ENCODE measurements at places on chromosomes 4 and X.
A peak's percentile ranks its signal among the peaks of the same experiment; 100 is the strongest.

- no peak for DNase-seq
Measured at GRCh38 chrX:21745756-21746155, 12.2 kb downstream of the SMPX start.

GRCh38 chr4:170270628-170271027, 180.9 kb upstream of the AADAT start:
- no peak for DNase-seq

DNA sequence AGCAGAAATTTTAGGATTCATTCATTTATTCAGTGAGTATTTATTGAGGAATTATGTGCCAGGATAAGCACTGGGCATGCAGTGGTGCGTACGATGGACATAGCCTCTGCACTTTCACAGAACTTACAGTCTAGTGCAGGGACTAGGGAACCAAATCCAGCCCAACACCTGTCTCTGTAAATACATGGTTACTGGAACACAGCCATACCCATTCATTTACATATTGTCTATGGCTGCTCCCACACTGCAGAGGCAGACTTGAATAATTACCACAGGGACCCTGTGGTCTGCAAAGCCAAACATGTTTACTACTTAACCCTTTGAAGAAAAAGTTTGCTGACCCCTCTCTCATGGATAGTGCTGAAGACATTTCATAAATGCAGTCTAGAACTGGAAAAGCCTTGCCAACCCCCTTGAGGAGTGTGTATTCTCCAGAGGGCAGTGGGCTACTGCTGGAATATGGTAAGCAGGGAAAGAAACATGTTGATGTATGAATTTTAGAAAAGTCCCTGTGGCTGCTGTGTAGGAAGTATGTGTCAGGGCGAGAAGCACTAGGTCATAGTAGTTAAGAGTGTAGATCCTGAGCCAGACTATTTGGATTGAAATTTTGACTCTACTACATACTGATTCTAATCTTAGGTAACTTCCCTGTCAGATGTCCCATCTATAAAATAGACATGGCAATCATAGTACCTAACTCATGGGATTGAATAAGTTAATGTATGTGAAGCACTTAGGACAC, 75.5 kb downstream of the GALNT7 start:
- no peak for DNase-seq

- no peak for DNase-seq
Measured at GRCh38 chrX:23435575-23435974, 100.9 kb downstream of the PTCHD1 start.

GRCh38 chr4:24274381-24274941, 309.9 kb downstream of the DHX15 start:
- no peak for DNase-seq

- DNase-seq, result no peak
Measured at GRCh38 chrX:29318012-29318411, 730.8 kb downstream of the IL1RAPL1 start.

- no peak for DNase-seq
Measured at GRCh38 chrX:77505227-77505626, 58.0 kb downstream of the FGF16 start.

GRCh38 chr4:52665592-52665991, 6.5 kb upstream of the USP46 start:
- DNase-seq, result no peak

DNA sequence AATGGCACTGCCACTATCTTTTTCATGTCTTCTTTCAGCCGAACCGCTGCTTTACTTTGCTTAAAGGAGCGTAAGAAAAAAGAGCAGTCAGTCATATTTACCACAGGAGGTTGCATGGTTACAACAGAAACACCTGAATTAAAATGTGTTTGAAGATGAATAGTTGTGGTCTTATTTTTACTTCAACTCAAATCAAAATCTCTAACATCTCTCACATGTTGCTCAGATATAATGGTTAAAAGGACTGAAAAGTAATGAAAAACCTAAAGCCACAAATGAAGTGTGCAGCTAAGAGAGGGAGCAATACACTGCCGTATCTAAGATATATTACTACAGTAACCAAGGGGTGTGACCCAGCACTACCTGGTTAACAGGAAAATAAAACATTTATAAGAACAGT, 27.4 kb downstream of the FAM13A start:
- peak; percentile 53 for DNase-seq

- no peak for DNase-seq
Measured at GRCh38 chr4:176656108-176656507, 136.6 kb downstream of the VEGFC start.

- peak; percentile 9 for DNase-seq
Measured at GRCh38 chr4:110154582-110154981, 43.8 kb downstream of the ELOVL6 start.

DNA sequence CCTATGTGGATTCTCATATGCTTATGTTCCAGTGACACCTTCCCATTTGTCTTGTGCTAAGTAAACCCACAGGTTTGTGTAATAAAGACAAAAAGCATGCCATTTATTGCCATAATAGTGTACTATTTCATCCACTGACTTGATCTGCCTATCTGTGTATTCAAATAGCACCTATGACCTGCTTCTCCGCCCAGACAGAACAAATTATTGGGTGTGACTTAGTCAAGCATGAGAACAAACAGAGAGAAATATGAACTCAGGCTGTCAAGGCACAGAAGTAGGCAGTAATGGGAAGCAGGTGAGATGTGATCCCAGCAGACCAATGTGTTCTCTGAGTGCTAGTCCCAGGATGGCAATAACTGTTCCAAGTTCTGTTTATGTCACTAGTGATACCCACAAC, 25.4 kb downstream of the ELOVL6 start:
- no peak for DNase-seq

DNA sequence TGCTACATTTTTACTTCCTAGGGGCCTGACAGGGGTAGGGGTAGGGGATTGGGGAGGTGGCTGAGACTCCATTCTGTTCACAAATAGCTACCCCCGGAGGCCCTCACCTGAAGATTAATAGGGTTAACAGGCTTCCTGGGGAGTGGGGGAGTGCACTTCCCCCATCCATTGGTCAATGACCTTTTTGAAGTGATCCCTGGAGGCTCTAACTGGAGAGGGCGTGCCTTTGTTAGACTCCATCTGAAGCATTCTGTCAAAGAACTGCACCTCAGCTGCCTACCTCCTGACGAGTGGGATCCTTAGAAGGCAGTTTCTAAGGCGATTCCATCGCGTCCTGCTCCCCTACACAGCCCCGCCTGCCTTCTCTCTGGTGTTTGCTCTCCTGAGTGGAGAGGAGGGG, 10.0 kb upstream of the MTM1 start:
- no peak for DNase-seq

DNA sequence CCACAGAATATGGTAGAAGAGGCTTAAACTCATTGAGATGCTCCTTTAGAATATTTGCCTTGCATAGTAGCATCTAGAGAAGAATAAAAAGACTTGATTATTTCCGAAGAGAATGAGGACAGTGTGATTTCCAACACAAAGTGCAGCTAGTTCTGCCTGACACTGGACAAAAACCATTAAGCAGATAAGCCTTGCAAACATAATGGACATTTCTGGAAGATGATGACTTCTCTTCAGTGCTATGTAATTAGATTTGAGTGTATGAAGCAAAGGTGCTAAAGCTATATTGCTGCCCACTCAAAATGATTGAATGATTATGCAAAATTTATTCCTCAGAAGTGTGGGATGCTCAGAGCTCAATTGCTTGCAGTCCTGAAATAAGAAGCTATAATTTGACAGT, 156.4 kb downstream of the VEGFC start:
- DNase-seq, result no peak

GRCh38 chr4:85763202-85763601, 288.3 kb downstream of the ARHGAP24 start:
- DNase-seq, result no peak

DNA sequence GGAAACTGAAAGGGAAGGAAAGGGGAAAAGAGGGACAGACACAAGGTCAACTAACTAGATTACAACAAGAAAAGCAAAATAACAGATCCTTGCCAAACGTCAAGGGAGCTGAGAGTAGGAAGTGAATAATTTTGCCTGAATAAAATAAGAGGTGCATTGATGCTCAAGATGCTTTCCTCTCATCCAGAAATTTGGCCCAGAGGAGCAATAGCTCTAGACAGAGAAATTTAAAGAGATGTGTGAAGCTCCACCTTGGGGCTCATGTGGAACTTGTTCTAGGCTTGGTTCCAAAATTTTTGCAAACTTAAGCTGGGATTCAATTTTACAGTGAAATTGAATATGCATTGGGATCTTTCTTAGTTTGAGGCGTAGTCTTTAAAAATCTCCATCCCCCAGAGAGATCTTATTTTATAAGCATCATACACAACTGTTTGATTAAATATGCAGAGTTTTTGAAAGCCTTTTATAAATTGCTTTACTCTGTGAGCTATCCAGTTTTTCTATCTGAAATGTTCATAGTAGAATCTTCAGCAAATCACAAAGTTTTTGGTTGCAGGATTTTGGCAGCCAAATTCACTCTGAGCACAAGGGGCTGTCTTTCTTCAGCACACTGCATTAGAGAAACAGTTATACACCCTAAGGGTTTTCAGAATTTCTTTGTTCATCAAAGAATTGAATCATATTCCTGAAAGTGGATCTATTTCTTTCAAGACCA, 1159.5 kb downstream of the ADGRL3 start:
- no peak for DNase-seq

GRCh38 chr4:2394528-2394927, 23.9 kb downstream of the ZFYVE28 start:
- no peak for DNase-seq

- no peak for DNase-seq
Measured at GRCh38 chr4:174461466-174462106, 60.7 kb downstream of the HPGD start.

DNA sequence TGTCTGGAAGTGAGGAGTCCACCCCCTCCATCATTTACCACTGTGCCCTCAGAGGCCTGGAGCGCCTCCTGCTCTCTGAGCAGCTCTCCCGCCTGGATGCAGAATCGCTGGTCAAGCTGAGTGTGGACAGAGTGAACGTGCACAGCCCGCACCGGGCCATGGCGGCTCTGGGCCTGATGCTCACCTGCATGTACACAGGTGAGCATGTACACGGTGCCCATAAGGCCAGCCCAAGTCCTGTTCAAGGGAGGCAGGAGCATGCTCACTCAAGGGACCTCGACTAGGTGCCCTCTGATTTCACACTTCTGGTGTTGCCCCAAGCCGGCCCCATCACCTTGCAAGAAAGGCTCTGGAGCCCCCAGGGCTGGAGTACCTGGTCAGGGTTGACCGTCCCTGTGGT, 13.4 kb upstream of the MSANTD1 start:
- no peak for DNase-seq

DNA sequence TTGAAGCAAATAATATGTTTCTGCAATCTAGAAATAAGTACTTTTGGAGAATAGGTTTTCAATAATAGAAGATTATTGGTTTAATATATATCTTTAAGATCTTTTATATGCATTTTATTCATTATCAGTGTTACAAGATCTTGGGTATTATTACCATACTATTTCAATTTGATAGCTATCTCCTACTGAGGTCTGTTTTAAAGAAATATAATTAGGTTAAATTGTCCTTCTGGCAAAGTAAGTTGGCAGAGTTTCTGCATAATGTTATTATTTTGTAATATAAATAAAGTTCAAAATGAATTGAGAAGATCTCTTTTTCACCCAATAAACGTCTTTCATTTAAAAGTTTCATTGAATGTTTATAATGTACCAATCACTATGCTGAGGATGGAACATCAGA, 443.7 kb downstream of the FAT4 start:
- DNase-seq, result no peak

GRCh38 chr4:38804654-38805295, at the start of gene TLR1:
Gene TLR1 (minus strand): TSS chr4:38804791. CDS start chr4:38798831, 5,960 bp downstream.
- DNase-seq, result peak; percentile 80

- DNase-seq, result no peak
Measured at GRCh38 chr4:27276307-27277073, 415.8 kb downstream of the STIM2 start.
